ENCODE measurements at places on chromosomes 7 and 10.

GRCh38 chr7:51141451-51142003 lies 175.1 kb downstream of the COBL start:
- no peak overlapping the region for H3K4me3 ChIP-seq
- DNase-seq = no peak
- H3K36me3 ChIP-seq = no peaks in the 10 kb centered on the region
- H3K27me3 ChIP-seq = peaks cover 5% of the 10 kb centered on the region
- H3K4me1 ChIP-seq = peaks cover 13% of the 10 kb centered on the region
- no peak overlapping the region for H3K27ac ChIP-seq

DNA sequence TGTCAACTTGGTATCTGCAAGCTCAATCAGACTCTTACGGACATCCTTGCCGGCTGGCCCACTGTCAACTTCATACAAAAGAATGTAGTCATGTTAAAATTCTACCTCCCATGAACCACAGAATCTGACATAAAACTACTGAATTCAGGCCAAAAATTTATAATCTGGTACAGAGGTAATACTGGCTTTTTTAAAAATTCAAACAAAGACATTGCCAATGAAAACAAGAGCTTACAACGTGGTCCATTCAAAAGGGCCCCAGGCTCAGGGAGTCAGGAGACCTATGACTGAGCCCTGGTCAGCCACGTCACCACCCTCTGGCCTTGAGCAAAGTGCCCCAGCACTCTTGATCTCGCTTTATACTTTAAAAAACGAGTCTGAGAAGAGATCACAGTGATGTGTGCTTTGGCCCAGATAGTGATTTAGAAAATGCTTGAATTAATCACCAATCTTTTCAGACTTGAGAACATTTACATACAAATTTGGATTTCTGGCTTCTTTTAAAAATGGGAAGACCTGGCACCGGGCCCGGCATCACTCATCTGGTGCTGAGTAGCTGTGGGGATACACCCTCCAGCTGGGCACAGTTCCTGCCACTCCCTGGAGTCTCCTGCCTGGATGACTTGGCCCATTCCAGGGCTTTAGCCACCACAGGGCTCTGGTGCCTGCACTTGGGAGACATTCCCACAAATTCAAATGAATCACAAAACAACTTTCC lies 94.1 kb downstream of the PIP4K2A start:
- H3K27me3 ChIP-seq = no peaks in the 10 kb centered on the region
- no peak for DNase-seq
- peaks cover 35% of the 10 kb centered on the region for H3K36me3 ChIP-seq
- H3K4me1 ChIP-seq = peaks cover 94% of the 10 kb centered on the region
- H3K27ac ChIP-seq = no peak overlapping the region

- H3K27ac ChIP-seq = no peak overlapping the region
- no peaks in the 10 kb centered on the region for H3K27me3 ChIP-seq
- no peak for DNase-seq
- peaks cover 52% of the 10 kb centered on the region for H3K36me3 ChIP-seq
- no peak overlapping the region for H3K4me3 ChIP-seq
- H3K4me1 ChIP-seq = peaks cover 7% of the 10 kb centered on the region
These were observed 55.0 kb downstream of the LRRC4 start for GRCh38 chr7:127976056-127976737.

DNA sequence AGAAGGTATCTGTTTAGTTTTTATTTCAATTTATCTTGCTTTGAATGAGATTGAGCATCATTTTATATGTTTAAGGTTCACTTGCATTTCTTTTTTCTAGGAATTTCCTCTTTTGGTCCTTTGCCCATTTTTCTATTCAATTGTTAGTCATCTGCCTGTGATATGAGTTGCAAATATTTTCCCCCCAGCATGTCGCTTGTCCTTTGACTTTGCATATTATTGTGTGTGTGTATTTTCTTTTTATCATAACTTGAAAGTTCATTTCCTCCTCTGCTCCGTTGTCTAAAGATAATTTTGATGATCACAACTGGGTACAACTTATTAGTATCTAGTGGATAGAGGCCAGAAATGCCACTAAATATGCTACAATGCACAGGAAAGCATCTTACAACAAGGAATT lies 132.7 kb upstream of the MDFIC start:
- H3K27ac ChIP-seq = no peak overlapping the region
- DNase-seq = no peak
- H3K27me3 ChIP-seq = no peaks in the 10 kb centered on the region
- H3K4me3 ChIP-seq = no peak overlapping the region

Data from activated CD8-positive, alpha-beta T cell treated with anti-CD3 and anti-CD28 coated beads, Interleukin-2, amount 10 ng/mL, durations not matched to agents 7 days and 5 days (primary cell).